ENCODE measurements at places on chromosomes 11 and 22.

- DNase-seq = no peak
Observed at GRCh38 chr11:74948546-74948897, 369 bp downstream of the XRRA1 start.

GRCh38 chr11:29124470-29124869 is 892.4 kb downstream of the KCNA4 start:
- no peak for DNase-seq

- no peak for DNase-seq
Observed at GRCh38 chr11:79498667-79499066, 57.8 kb upstream of the TENM4 start.

DNA sequence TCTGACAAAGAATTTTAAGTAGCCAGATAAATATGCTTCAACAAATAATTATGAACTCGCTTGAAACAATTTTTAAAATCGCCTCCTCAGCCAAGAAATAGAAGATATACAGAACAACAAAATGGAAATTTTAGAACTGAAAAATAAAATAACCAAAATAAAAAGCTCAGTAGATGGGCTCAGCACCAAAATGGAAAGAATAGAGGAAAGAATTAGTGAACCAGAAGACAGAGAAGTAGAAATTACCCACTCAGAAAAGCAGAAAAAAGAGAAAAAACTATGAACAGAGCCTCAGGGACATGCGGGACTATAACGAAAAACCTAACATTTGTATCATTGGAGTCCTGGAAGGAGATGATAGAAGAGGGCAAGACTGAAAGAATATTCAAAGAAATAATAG is 7.4 kb downstream of the COMMD9 start:
- no peak for DNase-seq

Measured in NCI-H2081 treated with DMSO at 0.1 percent for 48 hours (cell line).